ENCODE measurements at places on chromosomes 6 and 20.
A peak's percentile ranks its signal among the peaks of the same experiment; 100 is the strongest.

GRCh38 chr20:32909896-32910571 lies 51.3 kb downstream of the EFCAB8 start:
- DNase-seq = no peak

- DNase-seq = no peak
These were observed 24.6 kb downstream of the SPATA2 start for GRCh38 chr20:49890471-49891361.

DNA sequence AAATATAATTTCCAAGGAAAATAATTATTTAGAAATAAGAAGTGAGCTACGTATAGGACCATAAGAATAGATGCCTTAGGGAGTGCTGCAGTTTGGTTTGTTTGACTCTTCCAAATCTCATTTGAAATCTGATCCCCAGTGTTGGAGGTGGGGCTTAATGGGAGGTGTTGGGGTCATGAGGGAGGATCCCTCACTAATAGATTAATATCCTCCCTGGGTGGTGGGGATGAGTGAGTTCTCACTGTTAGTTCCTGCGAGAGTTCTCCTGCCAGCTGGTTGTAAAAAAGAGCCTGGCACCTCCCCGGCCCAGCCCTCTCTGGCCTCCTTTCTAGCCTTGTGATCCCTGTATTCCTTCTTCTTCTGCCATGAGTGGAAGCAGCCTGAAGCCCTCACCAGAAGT lies 69.3 kb downstream of the RCAN2 start:
- DNase-seq = no peak

DNA sequence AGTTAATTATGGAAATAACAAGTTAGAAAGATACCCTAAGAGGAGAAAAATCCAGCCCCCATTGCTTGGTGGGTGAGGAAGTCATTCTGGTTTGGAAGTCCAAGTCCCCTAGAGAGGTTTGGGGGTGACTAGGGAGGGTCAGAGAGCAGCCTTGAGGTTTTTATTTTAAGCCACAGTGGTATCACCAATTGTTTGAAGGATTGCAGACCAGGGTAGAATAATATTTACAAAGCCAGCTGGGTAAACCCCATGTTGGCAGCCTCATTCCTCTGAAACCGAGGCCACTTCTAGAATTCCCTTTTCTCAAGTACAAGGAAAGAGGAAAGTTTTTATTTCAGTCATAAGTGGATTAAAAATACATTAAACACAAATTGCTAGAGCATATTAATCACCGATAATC lies 99.7 kb downstream of the TMEM170B start:
- no peak for DNase-seq

DNA sequence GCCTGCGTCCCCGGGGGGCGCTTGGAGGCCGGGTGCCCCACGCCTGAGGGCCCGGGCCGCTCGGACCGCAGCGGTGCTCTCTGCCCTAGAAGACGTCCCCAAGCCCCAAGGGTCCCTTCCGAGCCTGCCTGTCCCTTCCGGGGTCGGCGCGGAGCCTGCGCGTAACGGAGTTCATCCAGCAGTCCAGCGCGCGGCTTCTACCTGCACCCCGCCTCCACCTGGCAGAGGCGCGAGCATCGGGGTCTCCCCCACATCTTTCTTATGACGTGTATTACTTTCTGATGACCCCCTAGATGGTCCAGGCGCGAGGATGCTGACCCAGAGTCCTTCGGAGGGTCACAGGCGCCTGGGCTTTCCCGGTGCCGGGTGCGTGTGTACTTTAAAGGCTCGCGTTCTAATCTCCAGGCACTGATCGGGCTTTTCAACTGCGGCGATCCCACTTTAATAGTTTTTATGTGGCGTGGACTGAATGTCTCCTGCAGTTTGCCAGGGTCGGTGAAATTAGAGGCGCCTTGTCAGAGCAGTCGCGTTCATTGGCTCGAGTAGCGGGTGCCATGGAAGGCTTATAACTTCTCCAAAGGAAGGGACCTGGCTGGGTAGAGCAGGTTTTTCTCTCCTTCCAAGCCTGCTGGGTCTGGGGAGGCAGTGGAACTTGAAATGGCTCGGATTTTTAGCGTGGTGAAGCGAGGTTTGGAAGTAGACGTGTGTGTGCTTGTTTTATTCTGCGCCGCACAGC lies 912 bp downstream of the EYA4 start:
- no peak for DNase-seq

GRCh38 chr6:28980137-28980851 lies 24.8 kb downstream of the ZNF311 start:
- DNase-seq = no peak

- peak; percentile 7 for DNase-seq
These were observed 1760.2 kb upstream of the DEFB115 start for GRCh38 chr20:29497261-29497671.

Measured in putamen (tissue), 1 donor.